Aorta (tissue), 5 donors: ENCODE measurements at places on chromosomes 3 and 15. TPM values are rescaled to one million over a fixed set of nuclear protein-coding genes. Genes with fewer than 3 reads are reported as not detected.
A peak's percentile ranks its signal among the peaks of the same experiment; 100 is the strongest.

- DNase-seq, result no peak
- H3K27me3 ChIP-seq, result no peaks in the 10 kb centered on the region
- peaks cover 2% of the 10 kb centered on the region for H3K4me1 ChIP-seq
Observed at GRCh38 chr3:190586631-190587011, 72.7 kb downstream of the IL1RAP start.

- H3K27me3 ChIP-seq, result no peaks in the 10 kb centered on the region
- no peak overlapping the region for H3K4me3 ChIP-seq
- no peak overlapping the region for H3K27ac ChIP-seq
- no peak for DNase-seq
- H3K4me1 ChIP-seq, result no peaks in the 10 kb centered on the region
Observed at GRCh38 chr3:123300583-123300982, 98.8 kb downstream of the SEC22A start.

DNA sequence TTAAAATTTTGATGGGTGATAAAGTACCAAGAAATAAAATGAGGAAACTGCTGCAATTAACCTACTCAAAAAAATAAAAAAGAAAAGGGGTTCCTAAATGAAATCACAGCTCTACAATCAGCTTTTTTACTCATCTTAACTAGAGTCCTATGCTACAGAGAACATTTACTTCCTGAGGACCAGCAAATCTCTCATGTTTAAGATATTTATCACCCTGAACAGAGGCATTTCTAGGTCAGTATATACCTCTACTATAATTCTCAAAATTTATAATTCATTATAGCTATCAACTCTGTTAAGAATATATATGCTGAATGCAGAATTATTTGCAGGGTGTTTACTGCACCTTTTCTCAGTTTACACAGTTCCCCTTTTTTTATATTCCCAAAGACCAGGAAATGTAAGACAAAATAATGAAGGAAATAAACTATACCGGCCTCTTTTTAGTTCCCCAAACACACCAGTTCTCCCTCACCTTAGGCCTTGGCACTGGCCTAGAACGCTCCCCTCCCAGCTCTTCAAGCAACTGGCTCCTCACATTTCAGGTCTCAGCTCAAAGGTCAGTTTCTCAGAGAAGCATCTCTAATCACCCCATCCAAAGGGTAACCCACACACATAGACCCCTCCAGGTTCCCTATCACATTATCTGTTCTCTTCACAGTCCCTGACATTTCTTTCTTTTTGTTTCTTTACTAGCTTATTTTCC, 71.1 kb downstream of the LRRFIP2 start:
- H3K4me1 ChIP-seq, result peaks cover 3% of the 10 kb centered on the region
- no peak overlapping the region for H3K27ac ChIP-seq
- DNase-seq, result no peak
- no peaks in the 10 kb centered on the region for H3K36me3 ChIP-seq
- H3K4me3 ChIP-seq, result no peak overlapping the region

GRCh38 chr3:153219146-153219545, 57.1 kb downstream of the RAP2B start:
- H3K36me3 ChIP-seq, result no peaks in the 10 kb centered on the region
- no peaks in the 10 kb centered on the region for H3K27me3 ChIP-seq
- no peak overlapping the region for H3K4me3 ChIP-seq
- no peak for DNase-seq

- no peaks in the 10 kb centered on the region for H3K36me3 ChIP-seq
- H3K4me1 ChIP-seq, result no peaks in the 10 kb centered on the region
- no peak overlapping the region for H3K27ac ChIP-seq
- no peak overlapping the region for H3K4me3 ChIP-seq
Observed at GRCh38 chr3:11556851-11557644, 86.7 kb downstream of the VGLL4 start.

- no peak overlapping the region for H3K4me3 ChIP-seq
- no peaks in the 10 kb centered on the region for H3K27me3 ChIP-seq
- no peaks in the 10 kb centered on the region for H3K36me3 ChIP-seq
- no peak for DNase-seq
Observed at GRCh38 chr3:23804441-23805209, 1.1 kb upstream of the UBE2E1 start.

DNA sequence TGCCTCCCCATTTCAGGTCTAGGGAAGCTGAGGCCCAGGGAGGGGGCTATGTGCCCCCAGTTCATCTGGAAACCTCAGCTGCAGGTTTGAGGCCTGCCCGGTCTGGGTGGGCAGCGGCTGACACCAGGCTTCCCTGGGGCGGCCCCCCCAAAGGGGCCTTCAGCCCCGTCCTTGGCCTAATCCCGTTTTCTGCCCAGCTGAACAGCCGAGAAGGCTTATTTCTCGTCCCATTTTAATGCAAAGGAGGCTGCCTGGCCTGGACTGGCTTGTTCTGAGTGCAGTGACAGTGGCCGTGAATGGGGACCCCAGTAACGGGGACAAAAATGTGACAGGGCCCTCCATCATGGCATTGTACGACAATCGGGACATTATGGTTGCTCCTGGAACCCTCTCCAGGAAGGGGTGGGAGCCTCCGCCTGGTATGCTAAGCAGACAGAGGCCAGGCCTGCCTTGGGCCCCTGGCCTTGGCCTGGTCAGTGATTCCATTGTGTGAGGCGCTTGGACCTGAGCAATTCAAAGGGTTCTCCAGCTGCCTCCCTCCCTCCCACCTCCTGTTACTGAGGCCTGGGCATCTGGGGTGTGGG, 93.9 kb downstream of the WNT7A start:
- no peaks in the 10 kb centered on the region for H3K27me3 ChIP-seq
- DNase-seq, result peak; percentile 38
- no peak overlapping the region for H3K4me3 ChIP-seq

The CHCHD6 gene
- 11.0 TPM for total RNA-seq

DNA sequence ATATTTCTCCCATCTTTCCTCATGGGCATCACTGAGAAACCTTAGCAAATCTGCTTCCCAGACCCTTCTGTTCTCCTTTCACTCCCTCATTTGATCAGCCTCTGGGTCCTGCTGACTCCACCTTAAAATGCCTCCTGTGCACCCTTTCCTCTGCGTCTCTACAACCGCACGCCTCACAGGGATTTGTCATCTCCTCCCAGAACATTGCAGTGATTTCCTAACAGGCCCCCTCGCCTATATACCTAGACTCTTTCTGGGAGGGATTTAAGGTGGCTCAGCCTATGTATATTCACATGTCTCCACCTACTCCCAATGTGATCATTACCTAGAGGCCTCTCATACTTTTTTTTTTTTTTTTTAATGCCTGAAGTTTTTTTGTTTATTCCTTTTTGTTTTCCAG, 69.2 kb downstream of the LIPC start:
- H3K4me3 ChIP-seq, result no peak overlapping the region
- no peaks in the 10 kb centered on the region for H3K36me3 ChIP-seq
- no peaks in the 10 kb centered on the region for H3K4me1 ChIP-seq
- no peak for DNase-seq
- no peaks in the 10 kb centered on the region for H3K27me3 ChIP-seq

DNA sequence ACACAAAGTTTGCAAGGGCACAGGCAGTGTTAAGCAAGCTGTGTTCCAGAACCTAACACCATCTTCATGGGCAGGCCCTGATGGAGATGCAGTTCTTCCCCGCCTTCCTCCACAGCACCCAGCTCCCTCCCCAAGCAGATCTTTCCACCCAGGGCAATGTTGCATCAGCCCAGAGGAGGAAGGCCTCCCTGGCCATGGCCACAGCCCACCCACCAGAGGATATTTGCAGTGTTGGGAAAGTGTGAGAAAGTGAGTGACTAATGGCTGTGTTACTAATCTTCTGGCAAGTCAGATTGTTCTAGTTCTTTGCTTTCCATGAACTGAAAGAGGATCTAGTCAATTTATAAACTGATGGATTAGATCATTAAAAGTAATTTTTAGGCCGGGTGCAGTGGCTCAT, 42.0 kb upstream of the ATP10A start:
- no peak overlapping the region for H3K4me3 ChIP-seq
- DNase-seq, result no peak
- H3K27me3 ChIP-seq, result no peaks in the 10 kb centered on the region
- no peaks in the 10 kb centered on the region for H3K36me3 ChIP-seq

DNA sequence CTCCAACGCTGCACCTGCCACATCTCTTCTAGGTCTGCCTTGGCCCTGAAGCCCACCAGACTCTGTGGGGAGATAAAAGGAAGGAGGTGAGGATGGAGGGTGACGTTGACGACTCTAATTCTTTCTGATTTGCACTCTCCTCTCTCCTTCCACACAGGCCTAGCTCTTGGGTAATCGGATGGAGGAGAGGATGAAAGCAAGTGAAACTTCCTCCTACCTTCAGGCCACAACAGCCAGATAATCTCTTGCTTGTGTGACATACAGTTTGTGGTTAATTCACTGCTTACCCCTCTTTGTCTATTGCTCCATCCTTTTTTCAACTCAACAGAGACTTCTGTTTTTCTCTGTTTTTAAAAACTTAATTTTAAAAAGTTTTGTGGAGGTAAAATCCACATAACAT, 208.1 kb downstream of the SV2B start:
- H3K4me1 ChIP-seq, result no peaks in the 10 kb centered on the region
- H3K36me3 ChIP-seq, result no peaks in the 10 kb centered on the region
- no peak overlapping the region for H3K4me3 ChIP-seq
- no peak overlapping the region for H3K27ac ChIP-seq

- no peak overlapping the region for H3K4me3 ChIP-seq
- H3K27me3 ChIP-seq, result no peaks in the 10 kb centered on the region
- no peaks in the 10 kb centered on the region for H3K36me3 ChIP-seq
- no peaks in the 10 kb centered on the region for H3K4me1 ChIP-seq
- no peak overlapping the region for H3K27ac ChIP-seq
- no peak for DNase-seq
Observed at GRCh38 chr3:179666436-179667035, 13.7 kb downstream of the USP13 start.

The RRP9 gene
- total RNA-seq, result 9.3 TPM

The LMAN1L gene
- total RNA-seq, result 0.30 TPM

The CNTN4 gene
- 228 TPM for total RNA-seq

DNA sequence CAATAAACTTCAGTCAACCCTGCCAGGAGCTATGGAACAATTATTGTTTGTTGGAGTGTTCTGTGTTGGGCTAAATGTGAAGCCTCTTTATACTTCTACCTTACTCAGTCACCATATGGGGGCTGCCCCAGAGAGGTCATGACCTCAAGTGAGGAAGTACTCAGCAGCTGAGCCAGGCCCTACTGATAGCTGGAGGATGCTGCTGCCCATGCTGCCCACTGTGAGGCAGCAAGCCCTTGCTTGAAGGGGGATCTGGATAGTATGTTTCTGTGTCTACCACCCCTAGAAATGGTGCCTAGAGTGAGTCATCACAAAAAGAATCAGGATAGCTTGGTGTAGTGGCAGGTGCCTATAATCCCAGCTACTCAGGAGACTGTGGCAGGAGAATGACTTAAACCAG, 4.5 kb upstream of the RPL24 start:
- H3K27ac ChIP-seq, result no peak overlapping the region
- H3K4me3 ChIP-seq, result no peak overlapping the region
- no peaks in the 10 kb centered on the region for H3K27me3 ChIP-seq
- no peak for DNase-seq
- no peaks in the 10 kb centered on the region for H3K36me3 ChIP-seq

The MYO1E gene
- total RNA-seq, result 163 TPM

The FANCD2OS gene
- total RNA-seq, result not detected

- H3K4me3 ChIP-seq, result no peak overlapping the region
- DNase-seq, result no peak
- H3K27me3 ChIP-seq, result no peaks in the 10 kb centered on the region
- H3K4me1 ChIP-seq, result no peaks in the 10 kb centered on the region
- no peaks in the 10 kb centered on the region for H3K36me3 ChIP-seq
- no peak overlapping the region for H3K27ac ChIP-seq
Observed at GRCh38 chr3:6962801-6963200, 101.9 kb downstream of the GRM7 start.
